ENCODE measurements at places on chromosomes 1 and 21.
A peak's percentile ranks its signal among the peaks of the same experiment; 100 is the strongest.

- DNase-seq = peak; percentile 68
Measured at GRCh38 chr1:17274186-17275170, 25.6 kb downstream of the PADI3 start.

GRCh38 chr1:86247597-86248279 is 91.2 kb upstream of the COL24A1 start:
- DNase-seq = no peak

GRCh38 chr1:229237320-229237719 is 33.6 kb upstream of the RAB4A start:
- DNase-seq = no peak

GRCh38 chr1:60487565-60488345 is 414.2 kb upstream of the C1orf87 start:
- DNase-seq = no peak

GRCh38 chr1:234841281-234841680 is 231.3 kb upstream of the IRF2BP2 start:
- DNase-seq = no peak

DNA sequence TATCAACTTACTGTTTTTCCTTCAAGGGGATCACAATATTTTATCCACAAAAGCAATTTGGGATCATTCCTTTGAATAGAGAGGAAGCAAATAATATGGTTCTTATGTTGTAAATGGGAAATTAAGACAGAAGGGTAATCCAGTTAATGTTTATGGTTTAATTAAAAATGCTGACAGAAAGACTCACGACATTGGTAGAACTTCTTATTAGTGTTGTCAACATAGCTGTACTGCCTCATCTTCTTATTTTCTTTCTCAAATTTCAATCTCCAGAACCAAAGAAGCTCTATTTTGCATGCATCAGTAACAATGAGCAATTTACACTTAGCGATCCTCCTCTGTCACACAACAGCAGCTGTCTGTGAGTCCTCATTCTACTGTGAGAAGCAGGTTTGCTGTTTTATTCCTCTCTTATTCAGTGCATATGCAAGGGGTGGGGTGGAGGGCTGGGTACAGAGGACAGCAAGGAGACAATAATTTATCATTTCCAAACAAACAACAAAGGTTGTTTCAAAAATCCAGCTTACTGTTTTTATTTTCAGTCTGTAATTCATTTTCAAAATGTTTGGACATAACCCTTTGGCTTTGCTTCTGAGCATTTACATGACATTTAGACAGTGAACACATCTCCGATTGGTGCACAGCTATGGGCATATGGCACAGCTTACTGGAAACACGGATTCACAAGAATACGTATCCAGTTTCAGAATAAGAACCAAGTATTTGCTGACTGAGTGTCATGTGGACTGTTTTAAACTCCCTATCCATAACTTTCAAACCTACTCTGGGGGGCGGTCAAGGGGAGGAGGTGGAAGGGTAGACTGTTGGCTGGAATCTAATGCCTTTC is 335.9 kb downstream of the RGS7 start:
- DNase-seq = no peak

DNA sequence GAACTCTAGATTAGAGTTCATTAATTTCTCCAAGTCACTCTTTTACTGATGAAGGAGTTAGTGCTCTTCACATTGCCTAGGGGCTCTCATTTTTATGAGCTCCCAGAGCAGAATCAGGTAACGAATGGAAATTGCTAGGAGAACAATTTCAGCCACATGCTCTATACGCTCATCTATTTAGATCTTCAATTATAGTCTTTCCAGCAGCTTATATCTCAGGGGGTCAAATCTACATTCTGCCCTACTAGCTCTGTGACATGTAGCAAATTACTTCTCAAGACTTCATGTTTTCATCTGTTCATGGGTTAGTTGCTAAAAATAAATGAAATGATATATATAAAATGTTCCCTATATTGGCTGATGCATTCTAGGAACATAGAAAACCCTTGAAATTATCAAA is 183.6 kb downstream of the PLPP3 start:
- no peak for DNase-seq

DNA sequence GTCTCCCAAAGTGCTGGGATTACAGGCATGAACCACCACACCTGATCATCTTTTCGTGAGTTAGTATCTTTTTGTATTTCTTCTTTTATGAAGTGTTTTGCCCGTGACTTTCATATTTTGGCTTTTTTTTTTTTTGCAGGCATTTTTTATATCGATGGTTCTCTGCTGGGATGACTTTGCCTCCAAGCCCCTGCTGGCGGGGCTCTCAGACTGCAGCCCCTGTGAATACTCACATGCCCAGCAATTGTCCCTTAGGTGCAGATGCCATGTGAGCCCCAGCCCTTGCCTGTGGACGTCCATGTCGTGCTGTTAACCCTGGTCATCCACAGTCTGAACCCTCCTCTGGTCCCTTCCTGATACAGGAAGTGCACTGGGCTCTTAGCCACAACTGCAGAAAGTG is 21.7 kb downstream of the CRYAA start:
- no peak for DNase-seq

DNA sequence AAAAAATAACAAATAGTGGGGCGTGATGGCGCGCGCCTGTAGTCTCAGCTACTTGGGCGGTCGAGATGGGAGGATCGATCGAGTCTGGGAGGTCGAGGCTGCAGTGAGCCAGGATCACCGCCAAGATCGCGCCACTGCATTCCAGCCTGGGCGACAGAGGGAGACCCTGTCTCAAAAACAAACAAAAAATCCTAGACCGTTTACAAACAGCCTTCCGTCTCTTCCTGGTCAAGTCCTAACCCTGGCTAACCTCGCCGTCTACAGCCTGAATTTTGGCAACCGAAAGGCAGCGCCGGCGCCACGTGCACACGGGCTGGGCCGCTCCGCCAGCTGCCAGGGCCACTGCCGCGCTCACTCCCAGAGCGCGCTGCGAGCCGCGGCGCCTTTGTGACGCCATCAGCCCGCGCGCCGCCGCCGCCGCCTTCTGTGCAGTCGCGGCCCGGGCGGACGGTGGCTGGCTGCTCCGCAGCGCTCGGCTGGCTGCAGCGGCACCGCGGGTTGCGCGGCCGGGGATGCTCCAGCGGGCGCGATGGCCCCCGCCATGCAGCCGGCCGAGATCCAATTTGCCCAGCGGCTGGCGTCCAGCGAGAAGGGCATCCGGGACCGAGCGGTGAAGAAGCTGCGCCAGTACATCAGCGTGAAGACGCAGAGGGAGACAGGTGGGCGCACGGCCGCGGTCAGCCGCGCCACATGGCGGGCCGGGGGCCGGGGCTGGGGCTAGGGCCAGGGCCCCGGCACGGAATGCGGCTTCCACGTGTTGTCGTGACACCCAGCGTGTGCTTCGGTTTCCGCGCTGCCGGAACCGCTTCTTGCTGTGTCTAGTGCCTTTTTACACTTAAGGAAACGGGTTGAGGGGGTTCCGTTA is at the start of the genes HSF2BP and RRP1B:
TSS of gene HSF2BP (minus strand) at position 353 of the 865 bp plus-strand sequence. CDS start 1,392 bp downstream, outside the sequence.
TSS of gene RRP1B (plus strand) at position 425 of the 865 bp plus-strand sequence. CDS start at position 530, 105 bp downstream.
- peak; percentile 85 for DNase-seq

- DNase-seq = no peak
Measured at GRCh38 chr21:41217671-41218385, 49.9 kb downstream of the BACE2 start.

DNA sequence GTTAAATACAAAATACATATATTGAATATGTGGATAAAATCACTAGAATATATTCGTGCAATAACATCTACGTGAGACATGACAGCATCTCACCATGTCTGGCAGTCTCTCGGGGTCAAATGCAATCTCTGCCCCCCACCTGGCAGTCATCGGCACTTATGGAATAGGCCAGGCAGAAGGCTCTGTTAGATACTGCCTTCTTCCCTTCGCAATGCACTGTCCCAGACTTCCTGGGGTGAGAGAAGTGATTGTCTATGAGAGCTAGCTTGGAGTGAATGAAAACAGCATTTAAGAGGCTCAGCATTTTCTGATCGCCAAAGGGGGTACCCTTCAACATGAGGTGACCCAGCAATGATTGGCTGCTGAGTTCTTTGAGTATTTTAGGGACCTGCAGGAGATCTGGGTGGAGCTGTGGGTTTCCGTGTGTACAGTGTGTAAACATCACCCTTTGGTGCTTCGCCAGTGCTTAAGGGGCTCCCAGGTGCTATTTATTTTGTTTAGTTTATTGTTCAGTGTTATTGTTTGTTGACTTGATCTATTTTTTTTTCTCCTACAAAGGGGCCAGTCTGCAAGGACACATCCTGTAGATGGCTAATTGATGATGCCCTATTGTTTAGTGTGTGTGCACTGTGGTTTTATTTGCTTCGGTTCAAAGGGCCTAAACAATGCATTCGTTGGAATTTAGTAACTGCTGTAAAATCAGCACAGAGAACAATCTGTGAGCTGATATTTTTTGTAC is 10.2 kb downstream of the ERG start:
- no peak for DNase-seq

GRCh38 chr1:41573194-41573593 is 88.7 kb upstream of the EDN2 start:
- no peak for DNase-seq

- DNase-seq = peak; percentile 52
Measured at GRCh38 chr21:32135401-32136363, 143.2 kb downstream of the MIS18A start.

DNA sequence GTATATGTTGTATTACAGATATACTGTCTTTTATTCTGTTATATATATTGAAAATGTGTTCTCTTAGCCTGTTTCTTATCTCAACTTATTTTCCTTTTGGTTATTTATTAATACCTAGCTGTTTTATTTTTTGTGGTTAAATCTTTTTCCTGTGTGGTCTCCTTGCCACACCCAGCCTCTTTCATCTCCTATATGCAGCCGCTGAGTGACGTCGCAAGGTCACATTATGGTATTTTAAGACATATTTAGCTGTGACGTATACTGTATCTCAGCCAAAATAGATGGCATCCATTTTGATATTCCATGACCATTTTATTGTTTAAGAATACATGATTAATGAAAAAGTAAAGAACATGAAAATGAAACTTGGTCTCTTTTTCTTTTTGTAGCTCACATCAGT is 29.1 kb downstream of the CENPF start:
- no peak for DNase-seq

DNA sequence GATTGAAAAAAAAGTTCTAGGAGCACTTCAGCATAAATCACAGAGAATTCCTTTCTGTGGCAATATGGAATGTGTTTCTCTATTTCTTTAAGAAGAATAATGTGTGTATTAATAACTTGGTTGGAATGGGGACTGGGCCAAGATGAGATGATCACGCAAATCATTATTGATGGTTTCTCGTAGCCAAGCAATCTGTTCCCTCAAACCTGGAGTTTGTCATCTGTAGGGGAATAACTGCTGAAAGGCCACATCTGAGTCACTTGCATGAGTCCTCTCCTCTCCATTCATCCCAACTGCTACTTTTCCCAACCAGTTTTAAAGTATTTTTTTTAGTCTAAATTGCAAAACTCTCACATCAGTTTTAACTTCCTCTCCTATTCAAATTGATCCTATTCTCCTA is 480.4 kb downstream of the PLPP3 start:
- DNase-seq = peak; percentile 23

DNA sequence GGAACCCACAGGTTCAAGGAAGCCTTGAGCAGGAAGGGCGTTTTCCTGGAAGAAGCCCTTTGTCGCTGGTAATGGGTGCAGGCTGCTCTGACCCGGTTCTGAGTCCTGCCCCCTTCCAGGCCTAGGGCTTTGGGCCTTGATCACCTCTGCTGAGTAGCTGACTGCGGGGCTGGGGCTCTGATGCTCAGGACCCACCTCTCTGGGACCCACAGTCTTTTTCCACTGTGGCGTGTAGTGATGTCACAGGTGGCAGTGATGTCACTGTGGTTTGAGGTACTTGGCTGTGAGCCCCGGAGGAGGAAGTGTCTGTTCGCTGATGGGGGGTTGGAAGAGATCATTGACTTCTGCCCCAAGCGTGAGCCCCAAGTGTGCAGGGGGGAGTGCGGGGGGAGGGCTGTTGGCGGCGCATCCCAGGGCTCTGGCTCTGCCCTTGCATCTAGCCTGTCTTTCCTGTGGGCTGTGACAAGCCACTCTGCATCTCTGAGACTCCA is 6.9 kb downstream of the TNFRSF1B start:
- DNase-seq = no peak

DNA sequence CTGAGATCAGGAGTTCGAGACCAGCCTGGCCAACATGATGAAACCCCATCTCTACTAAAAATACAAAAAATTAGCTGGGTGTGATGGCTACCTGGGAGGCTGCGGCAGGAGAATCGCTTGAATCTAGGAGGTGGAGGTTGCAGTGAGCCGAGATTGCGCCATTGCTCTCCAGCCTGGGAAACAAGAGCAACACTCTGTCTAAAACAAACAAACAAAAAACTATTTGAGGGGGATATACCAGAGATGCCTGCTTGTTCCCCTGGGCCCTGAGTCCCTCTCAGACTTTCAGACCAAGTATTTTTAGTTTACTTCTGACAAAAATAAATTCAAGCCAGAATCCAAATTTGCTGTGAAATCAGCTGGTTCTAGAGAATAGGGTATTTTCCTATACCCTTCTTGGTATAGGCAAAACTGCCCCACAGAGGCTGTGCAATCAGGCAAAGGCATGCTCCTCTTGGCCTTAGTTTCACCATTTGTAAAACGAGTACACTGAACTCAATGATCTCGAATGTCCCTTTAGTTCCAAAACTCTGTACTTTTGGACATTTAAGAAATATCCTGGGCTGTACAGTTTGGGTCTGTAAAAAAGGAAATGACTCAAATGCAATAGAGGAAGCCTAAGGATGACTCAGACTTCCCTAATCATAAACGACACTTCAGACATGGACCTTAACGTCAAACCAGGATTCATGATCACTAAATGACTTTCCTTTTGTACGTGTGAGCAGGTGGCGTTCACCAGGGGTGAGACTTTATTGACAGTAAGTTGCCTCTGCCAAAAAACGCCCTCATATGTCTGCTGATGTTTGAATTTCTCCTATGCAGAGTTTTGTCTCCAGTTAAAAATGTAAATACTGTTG is 16.1 kb downstream of the ENSA start:
- DNase-seq = peak; percentile 95

- no peak for DNase-seq
Measured at GRCh38 chr1:18768086-18768485, 91.4 kb downstream of the TAS1R2 start.

DNA sequence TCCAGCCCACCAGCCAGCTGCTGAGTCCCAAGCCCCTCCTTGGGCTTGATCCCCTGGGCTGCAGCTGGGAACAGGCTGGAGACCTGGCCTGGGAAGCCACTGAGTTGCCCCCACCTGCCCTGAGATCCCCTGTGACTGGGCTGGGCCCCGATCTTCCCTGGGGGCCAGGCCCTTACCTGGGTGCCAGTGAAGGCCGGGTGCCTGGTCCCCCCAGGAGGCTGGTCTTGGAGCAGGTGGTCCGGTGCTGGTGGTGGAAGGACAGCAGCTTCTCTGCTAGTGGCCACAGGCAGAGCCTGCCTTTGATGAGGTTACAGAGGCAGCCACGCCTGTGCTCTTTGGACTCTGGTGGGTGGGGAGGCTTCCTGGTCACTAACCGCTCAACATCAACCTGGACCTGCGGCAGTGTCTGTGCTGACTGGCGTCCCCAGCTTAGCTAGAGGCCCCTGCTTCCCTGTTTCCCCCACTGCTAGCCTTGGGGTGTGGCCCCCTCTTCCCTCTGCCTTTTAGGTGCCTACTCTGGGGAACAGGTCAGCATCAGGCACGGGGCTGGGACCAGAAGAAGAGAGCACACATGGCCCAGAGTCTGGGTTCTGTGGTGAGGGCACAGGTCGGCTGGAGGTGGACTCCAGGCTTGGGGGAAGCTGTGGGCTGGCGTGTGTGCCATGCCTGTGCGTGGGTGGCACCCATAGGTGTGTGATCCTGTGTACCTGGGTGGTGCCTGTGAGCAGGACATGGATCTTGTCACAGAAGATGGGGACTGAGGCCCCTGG is at the start of gene EPS8L3:
TSS of gene EPS8L3 (minus strand) at position 278 of the 770 bp plus-strand sequence. CDS start 2,174 bp downstream, outside the sequence.
- DNase-seq = no peak

Measured in ELR (cell line).